ENCODE measurements at places on chromosomes 4 and X. TPM values are rescaled to one million over a fixed set of nuclear protein-coding genes. Genes with fewer than 3 reads are reported as not detected.

The SCOC gene
- total RNA-seq: 36.7 TPM

The GPRASP2 gene
- total RNA-seq: 5.0 TPM

The PGM2 gene
- total RNA-seq: 16.7 TPM

The TCEAL7 gene
- not detected for total RNA-seq

The S100P gene
- total RNA-seq: 67.3 TPM

The SH2D1A gene
- total RNA-seq: not detected

The CT83 gene
- total RNA-seq: not detected

The ENPP6 gene
- total RNA-seq: not detected

The VCX gene
- not detected for total RNA-seq

The AGTR2 gene
- not detected for total RNA-seq

The STBD1 gene
- 10.1 TPM for total RNA-seq

The GPR143 gene
- total RNA-seq: 0.21 TPM

The PNCK gene
- total RNA-seq: 0.13 TPM

The RTL3 gene
- total RNA-seq: not detected

The KIF4A gene
- 27.0 TPM for total RNA-seq

The KLF3 gene
- total RNA-seq: 11.1 TPM

The MAGEA11 gene
- not detected for total RNA-seq
